ENCODE measurements at places on chromosomes 4 and X. TPM values are rescaled to one million over a fixed set of nuclear protein-coding genes. Genes with fewer than 3 reads are reported as not detected.

TMEM150C gene
- 3.6 TPM for total RNA-seq

IL2 gene
- total RNA-seq: not detected

- no peak for DNase-seq
Measured at GRCh38 chr4:11732155-11732554, 303.5 kb upstream of the HS3ST1 start.

- no peak for DNase-seq
Measured at GRCh38 chr4:109588176-109588575, 28.1 kb downstream of the MCUB start.

FAM9C gene
- not detected for total RNA-seq
